ENCODE measurements at places on chromosomes 1 and 21.

DNA sequence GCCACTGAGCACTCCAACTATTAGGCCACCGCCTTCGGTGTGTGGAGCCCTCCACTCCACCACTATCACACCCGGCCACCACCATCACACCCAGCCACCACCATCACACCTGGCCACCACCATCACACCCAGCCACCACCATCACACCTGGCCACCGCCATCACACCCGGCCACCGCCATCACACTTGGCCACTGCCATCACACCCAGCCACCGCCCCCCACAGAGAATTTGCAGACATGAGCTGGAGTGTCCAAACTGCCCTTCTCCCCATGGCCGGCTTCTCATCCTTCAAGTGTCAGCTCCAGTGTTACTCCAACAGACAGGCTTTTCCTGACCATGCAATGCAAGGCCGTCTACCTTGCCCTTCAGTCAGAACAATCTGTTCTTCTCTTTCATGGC, 50.4 kb upstream of the A3GALT2 start:
- no peak for DNase-seq

- peak; percentile 28 for DNase-seq
Measured at GRCh38 chr1:235624721-235625333, 24.8 kb downstream of the GNG4 start.

DNA sequence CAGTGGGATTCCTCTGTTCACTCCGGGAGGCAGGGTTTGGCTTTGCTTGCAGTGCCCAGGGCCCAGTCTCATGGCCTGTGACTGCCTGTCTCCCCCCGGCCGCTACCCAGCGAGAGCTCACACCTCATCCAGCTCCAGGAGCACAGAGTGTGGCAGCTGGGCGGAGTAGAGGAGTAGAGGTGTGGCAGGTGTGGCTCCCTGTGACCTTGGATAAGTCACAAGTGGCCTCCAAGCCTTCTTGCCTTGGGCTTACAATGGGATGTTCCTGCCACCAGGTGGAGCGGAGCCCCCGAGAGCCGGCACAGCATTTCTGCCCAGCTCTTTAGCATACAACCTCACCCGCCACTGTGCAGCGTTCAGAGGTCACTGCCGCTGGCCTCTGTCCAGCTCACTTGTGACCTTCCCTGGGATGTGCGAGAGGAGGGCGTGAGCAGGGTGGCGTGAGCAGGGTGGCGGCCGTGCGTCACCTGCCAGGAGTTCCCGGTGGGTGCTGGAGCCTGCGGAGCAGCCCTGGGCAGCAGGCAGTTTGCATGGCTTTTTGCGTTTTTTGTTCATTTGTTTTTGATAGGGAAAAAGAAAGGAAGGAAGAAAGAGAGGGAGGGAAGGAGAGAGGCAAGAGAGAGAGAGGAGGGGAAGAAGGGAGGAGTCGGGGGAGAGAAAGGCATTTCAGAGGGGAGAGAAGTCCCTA, 42.4 kb downstream of the CRYAA start:
- no peak for DNase-seq

DNA sequence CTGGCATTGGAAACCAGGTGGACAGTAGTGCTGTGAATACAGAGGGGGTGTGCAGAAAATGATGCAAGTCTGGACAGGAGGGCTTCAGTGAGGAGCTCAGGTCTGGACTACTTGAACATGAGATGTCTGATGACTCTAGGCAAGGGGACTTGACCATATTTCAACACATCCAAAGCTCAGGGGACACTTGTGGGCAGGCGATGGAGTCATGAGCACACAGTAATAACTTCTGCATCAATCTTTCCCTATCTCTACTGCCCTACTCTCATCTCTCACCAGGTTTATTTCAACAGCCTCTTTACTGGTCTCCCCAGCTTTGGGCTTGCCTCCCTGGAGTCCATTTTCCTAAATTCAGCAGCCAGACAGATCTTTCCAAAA, 21.9 kb downstream of the FMO2 start:
- DNase-seq = no peak

- DNase-seq = no peak
Measured at GRCh38 chr1:146016891-146017290, 4.6 kb downstream of the HJV start.
